Mesothelial cell of epicardium (in vitro differentiated cells): ENCODE measurements at places on chromosomes 16 and 17. TPM values are rescaled to one million over a fixed set of nuclear protein-coding genes. Genes with fewer than 3 reads are reported as not detected.
A peak's percentile ranks its signal among the peaks of the same experiment; 100 is the strongest.

GRCh38 chr16:35449663-35450062 is 1990.3 kb downstream of the TP53TG3F start:
- no peak for DNase-seq

The DPEP2 gene
- total RNA-seq: not detected in 3 replicates

GRCh38 chr17:13350466-13350865 is 251.3 kb downstream of the HS3ST3A1 start:
- no peak for DNase-seq

GRCh38 chr16:53065461-53066061 is 10.8 kb downstream of the CHD9 start:
- no peak for DNase-seq

GRCh38 chr16:1828645-1829410 is 1.8 kb downstream of the FAHD1 start:
- no peak for DNase-seq

GRCh38 chr17:39527220-39527813 is 66.0 kb downstream of the CDK12 start:
- no peak for DNase-seq

- DNase-seq: no peak
These were observed 192.6 kb upstream of the RPL38 start for GRCh38 chr17:74010903-74011302.

DNA sequence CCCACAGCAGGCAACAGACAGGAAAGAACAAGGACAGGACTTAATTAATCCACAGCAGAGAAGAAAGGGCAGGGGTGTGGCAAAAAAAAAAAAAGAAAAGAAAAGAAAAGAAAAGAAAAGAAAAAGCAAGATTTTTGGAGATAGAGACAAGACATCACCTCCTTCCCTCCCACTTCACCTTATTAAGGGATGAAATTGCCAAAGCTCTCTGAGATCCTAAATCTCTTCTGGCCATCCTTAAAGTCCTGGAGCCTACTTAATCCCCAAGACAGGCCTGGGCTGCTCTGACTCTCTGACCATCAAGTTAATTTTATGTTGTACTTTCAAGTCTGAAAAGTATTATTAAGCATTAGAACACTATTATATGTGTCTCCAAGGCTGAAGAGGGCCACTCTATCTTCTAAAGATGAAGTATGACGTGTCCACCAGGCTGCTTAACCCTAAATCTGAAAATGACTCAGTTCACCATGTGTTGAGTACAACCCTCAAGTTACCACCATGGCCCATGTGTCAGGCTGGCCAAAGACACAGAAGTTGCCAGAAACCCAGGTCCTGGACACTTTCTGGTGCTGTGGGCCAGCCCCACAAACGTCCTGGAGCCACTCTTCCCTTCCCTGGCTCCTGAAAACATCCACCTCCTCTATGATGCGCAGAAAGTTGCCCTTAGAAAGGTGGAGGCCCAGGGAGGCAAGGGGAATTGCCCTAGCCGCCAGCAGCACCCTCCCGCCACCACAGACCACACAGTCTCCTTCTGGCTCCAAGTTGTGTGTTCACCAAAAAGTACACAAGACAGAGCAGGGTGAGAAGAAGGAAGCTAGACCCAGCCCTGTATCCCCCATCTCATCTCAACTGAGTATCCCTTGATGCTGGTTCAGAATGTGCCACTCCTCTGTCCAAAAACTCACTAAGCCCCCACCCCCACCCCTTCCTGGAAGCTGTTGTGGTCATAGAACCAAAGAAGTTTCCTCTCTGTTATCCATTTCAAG is 2.7 kb downstream of the SOCS1 start:
- DNase-seq: no peak

The UNC119 gene
- 61.0 to 66.2 TPM (median 61.2 TPM) in 3 replicates for total RNA-seq

- DNase-seq: no peak
These were observed 181.4 kb downstream of the ENGASE start for GRCh38 chr17:79255926-79256585.

The CDH13 gene
- 0.54 to 1.0 TPM (median 0.80 TPM) in 3 replicates for total RNA-seq

GRCh38 chr16:67546761-67547422 is 15.4 kb upstream of the CTCF start:
- DNase-seq: no peak

GRCh38 chr16:75452464-75453190 is 11.9 kb downstream of the TMEM170A start:
- DNase-seq: no peak

The OTOP2 gene
- not detected in 3 replicates for total RNA-seq

The ATP2A3 gene
- 4.1 to 4.6 TPM (median 4.1 TPM) in 3 replicates for total RNA-seq

DNA sequence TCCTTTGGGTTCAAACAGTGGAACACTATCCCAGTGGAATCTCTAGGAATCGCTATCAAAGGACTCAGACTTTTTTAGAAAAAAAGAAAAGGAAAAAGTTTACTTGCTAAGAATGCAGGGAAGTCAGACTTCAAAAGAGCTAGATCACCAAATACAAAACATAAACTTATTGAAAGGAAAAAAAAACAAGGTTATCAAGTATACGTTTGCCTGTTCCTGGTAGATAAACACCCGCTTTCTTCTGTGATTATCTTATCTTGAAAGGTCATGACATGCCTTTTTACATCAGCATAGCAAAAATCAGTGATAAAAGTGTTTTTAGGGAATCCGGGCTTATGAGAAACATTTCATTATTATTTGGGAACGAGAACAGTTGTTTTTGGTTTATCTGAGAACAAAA is 129.3 kb upstream of the TMEM97 start:
- DNase-seq: no peak

DNA sequence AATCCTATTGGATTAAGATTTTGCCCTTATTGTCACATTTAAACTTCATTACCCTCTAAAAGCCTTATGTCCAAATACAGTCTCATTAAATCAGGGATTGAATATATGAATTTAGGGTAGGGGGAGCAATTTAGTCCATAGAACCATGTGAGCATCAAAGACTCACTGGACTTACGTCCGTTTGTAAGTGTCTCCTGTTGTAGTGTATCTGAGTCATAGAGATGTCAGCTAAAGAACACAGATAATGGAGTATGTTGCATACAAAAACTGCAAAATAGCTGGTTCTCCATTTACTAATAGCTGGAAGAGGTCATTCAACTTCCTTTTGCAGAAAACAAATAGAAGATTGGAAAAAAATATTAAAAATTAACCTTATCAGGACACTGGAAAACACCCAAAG is 599.1 kb upstream of the SOX9 start:
- DNase-seq: no peak

DNA sequence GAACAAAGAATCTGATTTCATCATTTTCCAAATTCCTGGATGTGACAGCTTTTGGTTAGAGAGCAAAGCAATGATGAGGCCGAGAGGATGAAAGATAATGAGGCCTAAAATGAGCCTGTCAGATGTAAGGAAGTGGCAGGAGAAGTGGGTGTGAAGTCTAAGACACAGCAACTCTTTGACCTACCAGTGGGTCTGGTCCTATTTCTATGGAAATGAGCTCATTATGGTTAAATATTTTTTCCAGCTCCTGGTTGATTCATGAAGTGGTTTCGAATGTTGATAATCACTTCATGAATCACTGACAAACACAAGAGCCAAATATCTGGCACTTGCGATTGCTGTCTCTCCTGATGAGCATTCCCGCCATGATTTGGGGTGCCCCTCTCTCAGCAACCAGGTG is 273.3 kb upstream of the CDH5 start:
- DNase-seq: no peak

- DNase-seq: no peak
These were observed 2.3 kb downstream of the DPEP2NB start for GRCh38 chr16:68013440-68013839.

GRCh38 chr16:13920510-13920818 is 510 bp downstream of the ERCC4 start:
- DNase-seq: no peak

DNA sequence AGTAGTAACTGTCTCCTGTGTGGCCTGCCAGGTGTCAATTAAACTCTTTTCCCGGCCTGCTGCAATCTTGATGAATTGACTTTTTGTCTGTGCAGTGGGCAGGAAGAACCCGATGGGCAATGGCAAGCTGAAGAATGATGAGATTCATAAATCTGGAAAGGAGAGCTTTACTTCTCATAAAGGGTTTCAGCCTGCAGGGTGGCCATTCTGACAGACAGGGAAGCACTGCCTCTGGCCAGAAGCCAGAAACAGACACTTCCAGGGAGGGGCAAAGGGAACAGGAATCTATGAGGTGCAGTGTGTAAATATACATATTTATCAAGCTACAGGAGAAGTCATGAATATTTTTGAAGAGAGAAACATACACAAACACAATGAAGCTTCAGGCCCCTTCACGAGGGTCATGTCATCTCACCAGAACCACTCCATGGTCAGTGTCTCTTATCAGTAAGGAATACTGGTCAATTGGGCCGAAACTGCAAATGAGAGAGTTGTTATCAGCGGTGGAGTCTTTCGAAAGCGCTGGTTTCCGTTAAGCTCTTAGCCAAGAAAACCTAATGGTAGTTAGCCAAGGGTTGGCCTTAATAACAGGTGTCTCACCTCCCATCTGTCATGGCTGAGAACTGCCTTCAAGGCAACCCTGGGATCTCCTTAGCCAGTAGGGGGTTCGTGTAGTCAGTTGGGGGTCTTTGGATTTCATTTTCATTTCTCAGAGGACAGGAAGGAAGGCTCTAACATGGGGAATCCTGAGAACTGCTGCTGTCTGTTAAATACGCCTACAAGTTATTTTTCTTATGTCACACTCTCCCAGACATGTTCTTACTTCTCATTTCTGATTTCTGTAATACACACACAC is 1.2 kb upstream of the NARF start:
- no peak for DNase-seq

The SLC16A3 gene
- 62.0 to 68.8 TPM (median 67.3 TPM) in 3 replicates for total RNA-seq

The HOXB1 gene
- total RNA-seq: 0.24 to 0.43 TPM (median 0.25 TPM) in 3 replicates

The PRSS8 gene
- total RNA-seq: 79.1 to 84.3 TPM (median 79.9 TPM) in 3 replicates

- DNase-seq: no peak
These were observed 588.7 kb downstream of the CDH13 start for GRCh38 chr16:83215406-83216001.

- no peak for DNase-seq
These were observed 375.3 kb upstream of the CDH5 start for GRCh38 chr16:65991149-65991701.

- no peak for DNase-seq
These were observed 12.3 kb downstream of the FOXL1 start for GRCh38 chr16:86590501-86591144.

GRCh38 chr17:33080091-33080490 is 88.4 kb downstream of the SPACA3 start:
- DNase-seq: no peak

GRCh38 chr16:76574651-76575050 is 297.4 kb downstream of the CNTNAP4 start:
- DNase-seq: no peak

The TERB1 gene
- total RNA-seq: 0.18 to 0.49 TPM (median 0.34 TPM) in 3 replicates

DNA sequence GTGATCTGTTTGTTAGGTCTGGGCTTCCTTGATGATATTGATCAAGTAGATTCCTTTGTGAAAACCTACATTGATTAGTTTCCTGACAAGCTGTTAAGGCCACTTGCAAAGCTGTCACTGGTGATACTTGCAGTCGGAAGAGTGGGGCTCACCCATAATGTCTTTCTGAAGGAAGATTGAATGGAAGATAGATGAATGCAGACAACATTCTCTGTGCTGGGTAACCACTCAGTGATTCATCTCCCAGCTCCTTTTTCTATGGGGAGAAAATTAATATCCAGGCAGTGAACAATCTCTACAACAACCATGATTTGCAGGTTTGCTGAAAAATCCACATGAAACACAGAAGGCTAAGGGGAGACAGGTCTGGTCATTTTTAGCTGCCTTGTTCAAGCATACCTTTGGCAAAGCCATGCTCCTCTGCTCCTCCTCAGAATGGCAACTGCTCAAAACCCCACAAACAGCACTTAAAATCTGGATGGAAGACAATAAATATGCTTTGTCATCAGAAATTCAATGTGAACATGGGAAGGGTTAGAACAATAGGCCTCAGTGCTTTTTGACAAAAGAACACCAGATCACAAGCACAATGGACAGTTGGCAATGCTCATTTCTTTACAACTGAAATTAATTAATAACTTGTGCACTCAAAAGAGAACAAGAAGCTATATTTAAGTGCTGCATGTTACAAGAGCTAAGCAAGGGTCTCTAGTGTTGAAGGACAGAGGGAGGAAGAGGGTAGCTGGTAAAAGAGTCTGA is 495.4 kb downstream of the TOX3 start:
- DNase-seq: no peak

GRCh38 chr16:88903267-88903666 is 36.8 kb upstream of the PABPN1L start:
- no peak for DNase-seq

GRCh38 chr16:29028457-29029167 is 43.8 kb downstream of the LAT start:
- DNase-seq: no peak

The ADAM11 gene
- total RNA-seq: 8.5 to 10.1 TPM (median 9.2 TPM) in 3 replicates

- DNase-seq: peak; percentile 58
These were observed 8.1 kb upstream of the MT1E start for GRCh38 chr16:56617212-56618085.

DNA sequence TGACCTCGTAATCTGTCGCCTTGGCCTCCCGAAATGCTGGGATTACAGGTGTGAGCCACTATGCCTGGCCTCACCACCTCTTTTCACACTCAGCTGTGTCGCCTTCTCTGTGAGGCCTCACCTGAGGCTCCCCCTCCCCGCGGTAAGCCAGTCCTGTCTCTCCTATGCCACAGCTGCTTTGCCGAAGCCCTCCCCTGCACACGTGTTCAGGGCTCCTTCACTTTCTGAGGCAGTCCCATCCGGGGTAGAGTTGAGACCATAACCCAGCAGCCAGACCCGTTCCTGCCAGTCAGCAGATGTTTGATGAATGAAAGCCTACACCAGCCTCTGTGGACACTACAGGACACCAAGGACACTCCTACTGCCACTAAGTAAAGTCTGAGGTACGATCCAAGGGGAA is 10.6 kb downstream of the USP7 start:
- no peak for DNase-seq

DNA sequence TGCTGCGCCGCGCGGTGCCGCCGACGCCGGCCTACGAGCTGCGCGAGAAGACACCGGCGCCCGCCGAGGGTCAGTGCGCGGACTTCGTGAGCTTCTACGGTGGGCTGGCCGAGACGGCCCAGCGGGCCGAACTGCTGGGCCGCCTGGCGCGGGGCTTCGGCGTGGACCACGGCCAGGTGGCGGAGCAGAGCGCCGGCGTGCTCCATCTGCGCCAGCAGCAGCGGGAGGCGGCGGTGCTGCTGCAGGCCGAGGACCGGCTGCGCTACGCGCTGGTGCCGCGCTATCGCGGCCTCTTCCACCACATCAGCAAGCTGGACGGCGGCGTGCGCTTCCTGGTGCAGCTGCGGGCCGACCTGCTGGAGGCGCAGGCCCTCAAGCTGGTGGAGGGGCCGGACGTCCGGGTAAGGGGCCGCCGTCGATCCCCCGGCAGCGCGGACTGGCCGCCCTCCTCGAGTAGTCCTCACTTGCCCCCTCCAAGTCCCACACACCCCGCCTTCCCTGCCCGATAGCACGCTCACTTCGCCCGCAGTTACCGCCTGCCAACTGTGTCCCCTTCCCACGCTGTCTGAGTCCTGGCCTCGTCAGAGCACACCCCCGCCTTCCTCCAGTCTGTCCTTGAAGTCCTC is 470 bp downstream of the MLYCD start:
- DNase-seq: no peak

- DNase-seq: no peak
These were observed 13.1 kb downstream of the RAPGEFL1 start for GRCh38 chr17:40190197-40191021.

- no peak for DNase-seq
These were observed 84.4 kb upstream of the RPL38 start for GRCh38 chr17:74119049-74119580.

The KCNJ12 gene
- 0.53 to 0.76 TPM (median 0.54 TPM) in 3 replicates for total RNA-seq

The CDH5 gene
- total RNA-seq: 0.09 to 0.27 TPM (median 0.16 TPM) in 3 replicates

The SGF29 gene
- 21.6 to 27.2 TPM (median 24.7 TPM) in 3 replicates for total RNA-seq
